Naive thymus-derived CD4-positive, alpha-beta T cell (primary cell): ENCODE measurements at places on chromosomes 7 and 10. TPM values are rescaled to one million over a fixed set of nuclear protein-coding genes. Genes with fewer than 3 reads are reported as not detected.

DNA sequence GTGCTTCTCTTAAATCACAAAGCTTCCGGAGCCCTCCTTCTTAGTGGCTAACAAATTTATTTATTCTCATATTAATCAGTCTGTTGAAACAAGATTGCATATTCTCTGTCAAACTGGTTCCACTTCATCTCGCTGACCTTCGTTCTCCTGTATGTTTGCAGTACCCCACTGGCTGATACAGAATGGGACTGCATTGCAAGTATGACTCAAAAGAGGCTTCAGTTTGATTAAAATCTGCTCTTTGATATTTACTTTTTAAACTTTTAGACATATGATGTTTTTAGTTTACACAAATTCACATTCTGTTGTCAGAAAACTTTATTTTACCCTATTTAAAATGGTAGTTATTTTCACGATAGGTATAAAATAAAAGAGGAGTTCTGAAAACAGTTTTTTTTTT lies 14.3 kb upstream of the ARHGAP12 start:
- DNase-seq = no peak

DNA sequence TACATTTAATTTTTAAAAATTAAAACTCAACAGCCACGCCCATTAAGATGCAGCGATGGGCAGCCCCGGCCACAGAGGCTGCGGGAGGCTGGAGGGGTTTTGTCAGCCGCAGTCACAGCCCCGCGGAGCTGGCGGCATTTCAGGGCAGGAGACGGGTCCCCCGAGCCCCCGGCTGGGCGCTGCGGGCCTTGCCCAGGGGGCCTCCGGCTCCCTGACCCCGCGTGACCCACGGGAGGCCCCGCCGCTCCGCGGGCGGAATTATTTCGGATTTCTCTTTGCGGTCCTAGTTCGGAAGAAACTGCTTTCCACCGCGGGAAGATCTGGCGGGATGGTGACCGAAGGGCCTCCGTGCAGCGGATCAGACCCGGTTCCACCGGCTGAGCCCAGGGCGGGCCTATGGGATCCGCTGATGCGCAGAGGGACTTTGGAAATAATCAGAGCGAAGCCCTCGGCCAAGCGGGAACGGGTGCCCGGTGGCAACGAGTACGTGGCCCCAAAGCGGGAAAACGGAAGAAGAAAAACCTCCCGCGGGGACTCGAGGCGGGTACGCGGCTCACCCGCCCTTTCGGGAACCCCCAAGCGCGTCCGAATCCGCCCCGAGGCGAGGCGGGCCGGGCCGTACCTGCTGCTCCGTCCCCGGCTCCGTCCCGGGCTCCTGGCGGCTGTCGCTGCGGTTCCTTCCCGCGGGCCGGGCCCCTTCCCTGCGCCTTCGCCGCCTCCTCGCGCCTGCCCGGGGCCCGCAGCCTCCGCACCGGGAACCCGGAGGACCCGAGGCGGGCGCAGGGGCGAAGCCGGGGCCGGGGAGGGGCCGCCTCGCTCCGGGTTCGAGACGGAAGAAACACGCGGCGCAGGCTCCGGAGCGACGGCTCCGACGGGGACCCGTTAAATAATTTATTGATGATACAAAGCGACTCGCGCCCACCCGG lies 1.7 kb downstream of the NKX6-2 start:
- DNase-seq = no peak

DNA sequence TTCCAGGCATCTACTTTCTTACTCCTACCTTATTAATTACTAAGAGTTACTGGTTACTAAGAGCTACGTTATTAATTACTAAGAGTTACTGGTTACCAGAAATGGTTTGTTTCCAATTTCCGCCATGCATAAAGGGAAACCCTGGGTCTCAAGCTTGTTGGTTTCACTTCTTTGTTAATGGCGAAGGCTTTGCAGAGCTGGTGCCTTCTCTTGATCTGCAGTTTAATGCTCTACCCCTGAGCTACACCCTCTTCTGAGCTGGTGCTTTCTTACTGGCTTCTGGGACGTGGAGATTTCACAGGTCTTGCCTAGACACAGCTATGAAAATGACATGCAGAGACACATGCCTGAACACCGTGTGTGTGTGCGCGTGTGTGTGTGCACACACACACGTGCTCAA lies 560 bp downstream of the CPA4 start:
- DNase-seq = no peak

DNA sequence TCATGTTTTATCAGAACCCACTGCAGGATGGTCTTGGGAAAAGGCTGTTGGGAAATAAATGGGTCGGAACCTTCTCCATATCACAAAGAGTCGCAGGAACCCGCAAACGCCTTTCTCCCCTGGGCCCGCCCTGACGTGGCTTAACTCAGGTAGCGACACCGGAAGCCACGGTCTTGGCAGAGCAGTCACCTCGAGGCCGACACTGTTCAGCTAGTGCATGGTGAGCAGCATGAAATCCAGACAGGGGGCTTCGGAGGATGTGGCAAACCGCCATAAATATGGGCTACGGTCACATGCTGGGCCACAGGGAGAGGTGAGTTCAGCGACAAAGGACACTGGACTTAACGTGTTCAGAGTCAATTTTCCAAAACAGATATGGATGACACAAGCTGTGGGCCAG lies 421.9 kb downstream of the PTPRN2 start:
- no peak for DNase-seq

GRCh38 chr7:149662591-149663095 lies 110.7 kb downstream of the ZNF467 start:
- peak; percentile 35 for DNase-seq

GRCh38 chr7:14478834-14479510 lies 423.6 kb downstream of the DGKB start:
- DNase-seq = no peak

DNA sequence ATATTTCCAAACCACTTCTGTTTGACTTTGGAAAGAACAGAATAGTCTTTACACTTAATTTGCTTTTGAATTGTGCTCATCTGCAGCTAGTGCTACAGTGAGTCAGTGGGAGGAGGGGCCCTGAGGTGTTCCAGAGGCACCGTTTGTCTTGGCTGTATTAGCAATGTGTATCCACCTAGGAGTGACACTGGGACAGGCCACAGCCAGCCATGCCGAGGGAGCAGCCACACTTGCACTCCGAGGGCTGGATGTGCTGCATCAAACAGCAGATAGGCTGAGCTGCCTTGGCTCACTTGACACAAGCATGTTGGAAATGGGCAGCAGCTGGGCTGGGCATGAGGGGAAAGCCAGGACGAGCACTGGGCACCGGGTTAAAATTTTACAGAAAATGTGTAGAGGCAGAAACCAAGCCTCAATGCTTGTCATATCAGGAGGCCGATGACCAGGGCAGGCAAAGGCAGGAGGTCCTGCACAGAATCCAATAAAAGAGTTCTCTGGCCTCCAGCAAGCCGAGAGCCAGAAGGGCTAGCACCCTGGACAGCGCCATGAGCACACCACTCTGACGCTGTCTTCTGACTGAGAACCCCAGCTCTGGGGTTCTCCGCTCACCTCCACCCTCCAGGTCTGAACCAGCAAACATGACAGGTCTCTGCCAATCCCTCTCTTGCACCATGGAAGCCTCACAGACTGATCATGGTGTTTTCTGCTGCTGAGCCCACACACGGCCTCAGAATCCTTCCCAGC lies 163.3 kb downstream of the GRID1 start:
- DNase-seq = no peak

GRCh38 chr10:19347621-19348020 lies 299.0 kb downstream of the MALRD1 start:
- DNase-seq = no peak

DNA sequence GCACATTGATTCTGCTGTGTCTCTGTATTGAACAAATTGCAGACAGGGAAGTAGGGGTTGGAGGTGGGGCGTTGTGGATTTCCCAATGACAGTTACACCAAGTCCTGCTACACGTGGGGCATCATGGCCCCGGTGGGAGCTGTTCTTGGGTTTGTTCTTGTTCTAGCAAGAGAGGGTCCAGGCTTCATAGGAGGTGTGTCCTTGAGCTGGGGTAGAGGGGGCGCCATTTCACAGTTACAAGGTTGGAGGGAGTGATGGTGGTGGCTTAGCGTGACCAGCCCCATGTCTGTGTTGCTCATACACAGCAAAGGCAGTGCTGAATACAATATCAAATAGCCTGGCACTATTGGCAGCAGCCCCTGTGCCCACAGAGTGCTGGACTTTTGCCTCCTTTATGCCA lies 15.7 kb downstream of the SH2D4B start:
- DNase-seq = no peak

GRCh38 chr10:80526742-80527141 lies 11.0 kb upstream of the SH2D4B start:
- no peak for DNase-seq

- DNase-seq = no peak
These were observed 59.7 kb downstream of the SORBS1 start for GRCh38 chr10:95501203-95502094.

DNA sequence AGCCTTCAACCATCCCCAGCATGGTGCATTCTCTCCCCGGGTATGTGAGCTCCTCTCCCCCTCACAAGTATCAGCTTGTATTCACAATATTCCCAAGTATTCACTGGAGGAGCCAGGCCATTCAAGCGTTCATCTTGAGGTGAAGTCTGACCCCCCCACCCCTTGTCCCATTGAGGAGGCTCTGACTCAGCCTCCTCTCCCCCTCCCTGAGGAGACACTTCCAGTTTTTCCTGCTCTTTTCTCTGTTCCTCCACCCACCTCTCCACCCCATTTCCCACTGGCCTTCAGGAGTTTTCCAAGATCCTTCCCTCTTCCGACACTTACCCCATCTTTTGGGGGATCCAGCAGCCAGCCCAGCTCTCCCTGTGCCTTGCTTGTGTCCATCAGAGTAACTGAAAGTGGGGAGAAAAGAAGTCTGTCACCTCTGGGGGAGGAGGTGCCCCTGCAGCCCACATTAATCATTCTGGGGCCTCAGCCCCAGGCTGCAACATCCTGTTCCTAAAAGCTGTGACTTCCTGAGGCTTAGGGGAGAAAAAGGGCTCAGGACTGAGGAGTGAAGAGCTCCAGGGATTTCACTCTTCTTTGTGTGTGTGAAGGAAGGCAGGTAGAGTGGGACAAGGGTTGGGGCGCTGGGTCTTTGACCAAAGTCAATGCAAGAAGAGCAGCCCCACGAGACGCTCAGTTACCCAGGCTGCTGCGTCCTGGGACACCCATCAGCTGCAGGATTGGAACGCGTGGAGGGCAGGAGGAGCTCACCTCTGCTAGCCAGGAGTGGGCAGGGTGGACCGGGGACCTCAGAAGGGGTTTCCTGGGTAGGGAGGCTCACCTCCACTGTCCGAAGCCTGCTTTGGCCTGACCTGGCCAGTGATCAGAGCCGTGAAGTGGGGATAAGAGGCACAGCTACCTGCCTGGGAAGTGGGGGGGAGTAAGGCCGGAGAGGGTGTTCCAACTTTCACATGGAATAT lies 1.1 kb downstream of the EPHA1 start:
- DNase-seq = peak; percentile 50

Gene ARHGEF35
- polyA plus RNA-seq = 2.1 TPM

Gene MSMB
- not detected for polyA plus RNA-seq

Gene PTN
- not detected for polyA plus RNA-seq
